Activated T-helper 1 cell treated with Interleukin-2 at 50 U/mL for 16 hours (primary cell): ENCODE measurements at places on chromosomes 12 and 14.

DNA sequence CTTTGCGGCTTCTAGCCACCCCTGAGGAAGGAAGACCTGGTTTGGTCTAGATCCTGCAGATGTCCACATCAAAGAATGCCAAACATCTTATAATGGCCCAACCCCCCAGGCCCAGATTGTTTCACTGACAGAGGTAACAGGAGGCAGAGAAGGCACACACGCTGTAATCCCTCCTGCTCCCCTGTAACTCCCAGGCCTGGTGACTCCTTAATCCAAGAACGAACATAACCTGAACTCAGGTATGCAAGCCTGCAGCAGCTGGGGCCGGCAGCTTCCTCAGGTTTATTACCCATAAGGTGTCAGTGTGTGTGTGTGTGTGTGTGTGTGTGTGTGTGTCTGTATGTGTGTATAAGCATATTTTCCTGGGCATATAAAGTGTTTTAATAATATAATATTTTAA, 52.7 kb downstream of the ERH start:
- no peak for DNase-seq

DNA sequence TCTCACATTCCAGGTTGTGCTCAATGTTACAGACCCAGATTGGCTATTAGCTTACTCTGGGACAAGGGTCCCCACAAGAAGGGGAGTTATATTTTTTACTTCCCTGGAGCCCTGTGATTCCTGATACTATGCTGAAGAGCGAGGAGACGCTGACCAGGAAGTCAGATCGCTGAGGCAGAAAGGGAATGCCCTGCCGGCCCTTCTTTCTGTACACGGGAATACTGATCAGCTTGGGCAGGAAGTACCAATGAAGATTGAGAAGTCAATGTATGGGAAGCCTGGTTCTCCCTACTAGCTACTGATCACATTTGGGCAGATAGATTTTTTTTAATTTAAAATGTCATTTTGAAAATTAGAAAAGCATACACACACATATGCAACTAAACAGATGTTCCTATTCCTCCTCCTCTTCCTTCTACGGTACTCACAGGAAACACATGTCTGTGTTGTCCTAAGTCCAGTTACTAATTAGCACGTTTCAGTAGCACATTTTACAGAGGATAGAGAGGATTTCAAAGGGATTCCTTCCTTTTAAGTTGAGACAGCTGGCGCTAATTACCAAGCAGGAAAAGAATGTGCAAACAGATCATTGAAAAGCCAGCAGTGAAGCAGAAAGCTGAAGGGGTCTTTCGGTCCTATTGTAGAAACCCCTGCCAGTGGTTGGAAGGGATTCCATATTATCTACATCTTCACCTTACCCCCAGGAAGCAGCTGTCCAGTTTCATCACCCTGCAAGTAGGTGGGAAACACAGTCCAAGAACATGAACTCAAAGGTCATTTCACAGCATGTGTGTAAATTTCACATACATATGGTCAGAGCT, 292.4 kb downstream of the DUSP6 start:
- no peak for DNase-seq

GRCh38 chr12:125136702-125137101, 71.5 kb downstream of the AACS start:
- DNase-seq: no peak

DNA sequence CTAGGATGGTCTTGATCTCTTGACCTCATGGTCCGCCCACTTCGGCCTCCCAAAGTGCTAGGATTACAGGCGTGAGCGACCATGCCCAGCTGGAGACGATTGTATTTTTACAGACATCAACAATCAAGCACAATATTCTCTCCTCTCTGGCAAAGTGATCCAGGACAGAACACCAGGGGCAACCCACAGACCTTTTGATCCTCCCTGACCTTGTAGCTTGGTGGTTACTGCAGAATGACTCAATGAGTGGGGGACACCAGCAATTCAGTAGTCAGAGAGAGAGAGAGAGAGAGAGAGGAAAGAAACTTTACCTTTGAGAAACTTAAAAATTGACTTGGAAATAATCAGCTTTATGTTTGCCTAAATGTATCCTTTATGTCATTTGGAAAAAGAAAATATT, 51.2 kb downstream of the DRAM1 start:
- no peak for DNase-seq

GRCh38 chr14:93431036-93431670, 414 bp downstream of the UNC79 start:
- no peak for DNase-seq

- DNase-seq: no peak
These were observed 91.2 kb downstream of the RGS6 start for GRCh38 chr14:72023128-72024042.

- no peak for DNase-seq
These were observed 94.8 kb downstream of the ATF7IP start for GRCh38 chr12:14460212-14460841.

DNA sequence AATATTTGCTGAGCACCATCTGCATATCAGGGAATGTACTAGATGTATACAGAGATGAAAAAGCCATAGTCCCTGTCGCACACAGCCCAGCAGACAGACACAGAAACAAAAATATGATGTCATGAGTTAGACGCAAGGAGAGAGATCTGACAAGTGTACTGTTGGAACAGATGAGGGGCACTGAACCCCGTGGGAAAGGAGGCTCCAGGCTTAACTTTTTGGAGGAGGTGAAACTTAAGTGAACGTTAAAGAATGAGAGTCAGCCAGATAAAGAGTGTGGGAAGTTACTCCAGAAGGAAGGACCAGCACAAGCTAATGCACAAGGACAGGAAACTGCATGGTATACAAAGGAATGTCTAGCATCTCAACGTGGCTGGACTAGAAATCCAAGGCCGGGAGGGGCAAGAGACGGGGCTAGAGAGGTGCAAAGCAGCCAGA, 2.5 kb upstream of the ACTN1 start:
- no peak for DNase-seq

DNA sequence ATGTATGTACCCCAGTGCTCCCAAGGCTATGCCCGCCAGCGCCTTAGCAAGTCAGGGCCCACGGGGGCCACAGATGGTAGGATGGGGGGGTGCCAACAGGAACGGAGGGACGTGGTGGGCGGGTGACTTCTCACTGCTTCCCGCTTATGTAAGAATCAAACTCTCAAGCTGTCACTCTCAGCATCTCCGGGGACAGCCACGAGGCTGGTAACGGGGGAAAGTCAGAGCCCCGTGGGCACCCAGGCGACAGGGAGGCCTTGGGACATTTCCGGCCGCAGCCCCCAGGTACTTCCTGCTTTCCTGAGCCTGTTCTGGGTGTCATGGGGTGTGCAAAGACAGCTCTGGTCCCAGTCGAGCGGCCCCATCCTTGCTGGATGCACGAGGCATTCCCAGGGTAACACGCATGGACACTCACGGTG, 59.3 kb downstream of the TESC start:
- DNase-seq: no peak

DNA sequence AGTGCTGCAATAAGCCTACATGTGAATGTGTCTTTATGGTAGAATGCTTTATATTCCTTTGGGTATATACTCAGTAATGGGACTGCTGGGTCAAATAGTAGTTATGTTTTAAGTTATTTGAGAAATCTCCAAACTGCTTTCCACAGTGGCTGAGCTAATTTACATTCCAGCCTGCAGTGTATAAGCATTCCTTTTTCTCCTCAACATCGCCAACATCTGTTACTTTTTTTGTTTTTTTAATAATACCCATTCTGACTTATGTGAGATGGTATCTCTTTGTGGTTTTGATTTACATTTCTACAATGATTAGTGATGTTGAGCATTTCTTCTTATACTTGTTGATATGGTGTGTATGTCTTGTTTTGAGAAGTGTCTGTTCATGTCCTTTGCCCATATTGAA, 1186.2 kb downstream of the BCL11B start:
- DNase-seq: no peak

DNA sequence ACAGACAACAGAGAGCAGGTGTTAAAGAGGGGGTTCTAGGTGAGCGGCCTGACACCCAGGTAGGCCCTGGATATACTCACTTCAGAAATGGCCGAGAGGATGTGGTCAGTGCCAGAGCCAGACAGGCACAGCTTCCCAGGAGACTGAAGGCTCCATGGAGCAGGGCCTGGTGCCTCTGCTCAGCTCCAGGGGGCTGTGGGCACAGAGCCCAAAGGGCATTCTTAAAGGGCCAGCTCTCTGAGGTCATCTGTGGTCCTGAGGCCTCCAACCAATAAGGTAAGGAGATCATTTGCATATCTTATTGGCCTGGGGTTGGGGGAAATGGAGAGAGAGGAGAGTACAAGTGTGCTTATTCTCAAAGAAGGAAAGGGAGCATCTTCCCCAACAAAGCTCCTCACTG, 9.7 kb upstream of the PCK2 start:
- DNase-seq: no peak

DNA sequence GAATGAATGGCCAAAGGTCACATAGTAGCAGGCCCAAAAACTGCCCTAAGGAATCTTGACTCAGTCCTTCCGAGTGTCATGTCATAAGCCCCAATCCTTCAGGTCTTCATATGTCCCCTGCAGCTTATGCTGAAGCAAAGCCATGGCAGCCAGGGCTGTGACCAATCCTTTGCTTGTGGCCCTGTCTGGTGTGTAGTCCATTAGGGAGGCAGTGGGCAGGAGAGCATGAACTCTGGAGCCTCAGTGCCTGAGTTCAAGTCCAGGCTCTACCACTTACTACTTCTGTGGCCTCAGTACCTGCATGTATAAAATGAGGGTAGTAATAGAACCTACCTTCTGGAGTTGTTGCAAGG, 20.3 kb downstream of the PLEKHG3 start:
- no peak for DNase-seq
